ENCODE measurements at places on chromosomes 11 and 22. TPM values are rescaled to one million over a fixed set of nuclear protein-coding genes. Genes with fewer than 3 reads are reported as not detected.

DNA sequence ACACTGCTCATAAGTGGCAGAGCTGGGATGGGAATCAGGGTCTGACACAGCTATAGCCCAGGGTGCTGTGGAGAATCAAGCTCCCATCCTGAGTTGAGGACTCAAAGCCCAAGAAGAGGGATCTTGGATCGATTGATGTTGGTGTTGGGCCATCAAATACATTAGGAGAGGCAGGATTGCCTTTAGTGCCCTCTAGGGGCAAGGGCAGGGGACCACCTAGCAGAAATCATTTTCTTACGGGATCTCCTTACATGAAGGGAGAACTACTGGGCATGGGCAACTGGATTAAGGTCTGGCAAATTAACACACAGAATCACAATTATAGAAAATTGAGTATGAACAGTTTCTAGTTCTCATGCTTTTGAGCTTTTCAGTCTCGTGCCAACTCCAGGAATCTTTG, 24.9 kb upstream of the EMSY start:
- DNase-seq = no peak

DNA sequence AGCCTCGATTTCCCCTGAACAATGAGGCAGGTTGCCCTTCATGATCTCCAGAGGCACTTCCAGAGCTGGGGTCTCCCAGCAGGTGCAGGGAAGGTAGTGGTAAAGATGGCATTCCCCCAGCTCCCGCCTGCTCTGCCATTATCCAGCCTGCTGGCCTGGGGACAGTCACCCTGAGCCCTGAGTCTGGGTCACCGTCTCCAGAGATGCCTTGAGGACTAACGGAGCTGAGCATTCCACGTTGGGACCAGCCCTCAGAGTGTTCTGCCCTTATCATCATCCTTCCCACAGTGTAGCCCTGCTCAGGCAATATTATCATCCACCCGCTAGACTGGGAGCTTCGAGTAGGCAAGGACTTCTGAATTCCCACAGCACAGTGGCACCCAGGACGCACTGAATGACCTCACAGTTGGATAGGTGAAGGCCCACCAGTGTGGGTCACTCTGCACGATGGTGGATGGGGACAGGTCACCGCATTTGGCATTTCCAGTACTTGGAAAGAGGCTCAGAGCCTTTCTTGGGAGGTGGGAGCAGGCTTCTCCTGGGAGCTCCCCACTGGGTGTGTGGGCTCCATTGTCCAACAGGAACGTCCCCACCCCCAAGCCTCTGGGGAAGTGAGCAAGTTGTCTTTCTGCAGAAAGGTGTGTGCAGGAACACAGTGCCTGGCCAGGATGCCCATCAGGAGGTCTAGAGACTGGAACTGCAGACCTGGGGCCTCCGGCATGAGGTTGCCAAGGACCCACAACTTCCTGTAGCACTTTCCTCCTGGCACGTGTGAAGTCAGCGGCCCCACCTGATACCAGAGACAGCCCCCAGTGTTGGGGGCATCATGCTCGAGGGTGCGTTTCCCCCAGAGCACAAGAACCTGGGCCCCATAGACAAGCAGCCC, 51.4 kb upstream of the WNT7B start:
- DNase-seq = no peak

- no peak for DNase-seq
Observed at GRCh38 chr22:36387709-36387958, 133 bp downstream of the MYH9 start.

DNA sequence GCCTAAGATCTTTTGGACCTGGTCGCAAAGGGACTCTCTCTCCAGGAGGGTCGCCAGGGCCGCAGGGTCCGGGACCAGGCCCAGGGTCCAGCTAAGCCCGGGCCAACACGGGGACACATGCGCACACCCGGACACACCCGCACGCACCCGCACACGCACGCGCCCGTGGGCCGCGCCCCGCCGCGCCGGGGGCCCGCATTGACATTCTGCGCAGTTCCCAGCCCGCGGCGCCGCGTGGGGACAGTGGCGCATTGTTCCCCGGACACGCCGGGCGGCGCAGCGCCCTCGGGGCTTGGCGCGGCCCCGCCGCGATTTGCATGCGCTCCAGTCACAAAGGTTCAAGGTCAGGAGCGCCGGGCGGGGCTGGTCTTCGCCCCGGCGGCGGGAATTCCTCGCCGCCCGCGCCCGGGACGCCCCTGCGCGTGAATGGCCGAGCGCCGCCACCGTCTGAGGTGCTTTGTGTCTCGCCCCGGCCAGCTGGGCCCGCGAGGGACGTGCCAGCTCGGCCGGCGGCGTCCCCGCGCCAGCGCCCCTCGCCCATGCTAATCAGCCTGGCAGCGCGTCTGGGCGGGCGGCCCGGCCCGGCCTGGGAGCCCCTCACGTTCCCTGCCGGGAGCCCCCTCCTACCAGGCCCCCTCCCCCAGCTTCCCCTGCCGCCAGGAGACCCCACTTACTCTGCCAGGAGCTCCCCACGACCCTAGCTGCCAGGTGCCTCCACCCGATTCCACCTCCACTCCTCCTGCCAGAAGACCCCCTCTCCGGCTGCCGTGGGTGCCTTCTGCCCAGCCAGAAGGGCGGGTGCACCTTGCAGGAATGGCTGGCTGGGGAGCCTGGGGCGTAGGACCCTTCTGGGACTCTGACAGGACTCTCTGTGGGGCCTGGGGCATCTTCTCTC, 50.5 kb upstream of the WNT7B start:
- no peak for DNase-seq

DNA sequence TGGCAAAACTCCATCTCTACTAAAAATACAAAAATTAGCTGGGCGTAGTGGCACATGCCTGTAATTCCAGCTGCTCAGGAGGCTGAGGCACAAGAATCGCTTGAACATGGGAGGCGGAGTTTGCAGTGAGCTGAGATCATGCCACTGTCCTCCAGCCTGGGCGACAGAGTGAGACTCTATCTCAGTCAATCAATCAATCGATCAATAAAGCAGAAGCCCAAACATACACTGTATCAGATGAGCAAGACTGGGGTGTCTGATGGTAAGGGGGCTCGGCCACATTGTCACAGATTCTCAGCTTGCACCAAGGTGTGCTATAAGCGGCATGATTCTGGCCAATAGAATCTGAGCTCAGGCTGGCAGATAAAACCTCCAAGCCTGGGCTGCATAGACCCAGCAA, 261.1 kb downstream of the BUD13 start:
- no peak for DNase-seq

DNA sequence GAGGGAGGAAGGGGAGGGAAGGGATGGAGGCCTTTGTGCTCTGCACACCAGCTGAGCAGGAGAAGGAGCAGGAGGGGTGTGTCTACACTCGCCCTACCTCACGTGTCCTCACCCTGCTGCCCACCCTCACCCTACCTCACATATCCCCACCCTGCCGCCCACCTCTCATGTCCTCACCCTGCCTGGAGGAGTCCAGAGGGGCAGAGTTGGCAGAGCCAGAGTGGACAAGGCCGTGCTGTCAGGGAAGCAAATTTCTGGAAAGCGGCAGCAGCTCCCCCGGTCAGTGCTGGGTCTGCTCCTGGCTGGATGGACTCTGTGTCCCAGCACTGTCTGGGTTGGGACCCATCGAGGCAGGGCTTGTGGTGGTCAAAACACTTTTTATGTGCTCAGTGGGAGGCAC, 799.6 kb downstream of the BRD1 start:
- DNase-seq = no peak

- no peak for DNase-seq
Observed at GRCh38 chr11:74927496-74927895, 21.4 kb downstream of the XRRA1 start.

DNA sequence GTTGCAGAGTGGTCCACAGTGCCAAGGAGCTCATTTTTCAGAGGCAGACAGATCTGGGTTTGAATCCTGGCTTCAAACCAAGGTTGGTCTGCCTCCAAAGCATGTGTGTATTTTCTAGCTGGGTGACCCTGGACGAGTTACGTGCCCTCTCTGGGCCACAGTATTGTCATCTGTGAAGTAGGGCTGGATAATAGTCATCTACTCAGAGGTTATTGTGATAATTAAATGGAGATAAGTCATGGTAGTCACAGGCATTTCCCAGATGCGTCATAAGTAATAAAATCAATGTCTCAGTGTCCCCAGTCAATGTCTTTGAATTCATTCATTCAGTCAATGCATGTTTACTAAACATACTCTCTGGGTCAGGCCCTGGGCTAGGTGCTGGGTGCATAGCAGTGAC, 8.6 kb downstream of the OMP start:
- DNase-seq = no peak

- peak; percentile 30 for DNase-seq
Observed at GRCh38 chr22:48394787-48395186, 1432.9 kb downstream of the BRD1 start.

DNA sequence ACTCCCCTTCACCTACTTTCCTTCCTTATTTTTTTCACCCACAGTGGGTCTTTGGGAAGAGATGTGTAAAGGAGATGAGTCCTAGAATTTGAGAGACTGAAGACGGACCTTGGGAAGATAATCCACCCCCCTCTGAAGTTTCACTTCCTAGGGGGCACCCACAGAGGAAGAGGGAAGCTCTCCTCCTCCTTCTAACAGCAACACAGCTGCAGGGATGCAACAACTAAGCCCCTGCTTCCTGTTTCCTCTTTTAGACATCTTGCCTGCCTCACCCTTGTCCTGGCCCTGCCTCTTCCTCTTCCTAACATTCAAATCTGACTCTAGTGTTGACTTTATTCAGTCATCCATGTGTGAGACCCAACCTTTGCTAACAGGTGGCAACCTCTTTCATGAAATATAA, 424.6 kb downstream of the BUD13 start:
- no peak for DNase-seq

- peak; percentile 18 for DNase-seq
Observed at GRCh38 chr11:119478711-119479285, 55.8 kb upstream of the THY1 start.

GRCh38 chr11:13761250-13761649, 92.8 kb downstream of the FAR1 start:
- DNase-seq = no peak

- DNase-seq = no peak
Observed at GRCh38 chr11:100731471-100731870, 44.4 kb downstream of the ARHGAP42 start.

GRCh38 chr22:24723111-24723510, 51.4 kb downstream of the PIWIL3 start:
- DNase-seq = no peak

DNA sequence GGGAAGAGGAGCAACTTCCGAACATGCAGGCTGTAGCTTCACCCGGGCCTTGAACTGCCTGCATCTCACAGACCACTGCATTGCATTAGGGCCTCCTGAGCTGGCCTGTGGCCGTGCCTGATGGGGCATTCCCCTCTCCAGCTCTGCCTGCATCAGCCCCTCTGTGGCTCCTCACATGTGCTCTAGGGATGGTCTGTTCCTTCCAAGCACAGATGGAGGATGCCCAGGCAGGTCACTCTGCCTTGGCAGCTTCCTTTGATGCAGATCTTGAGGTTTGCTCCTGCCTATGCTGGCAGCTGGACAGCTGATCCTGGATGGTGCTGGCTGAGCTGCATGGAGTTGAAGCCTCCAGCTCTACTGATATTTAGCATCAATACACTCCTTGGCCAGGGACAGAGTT, 28.5 kb downstream of the AMPD3 start:
- DNase-seq = no peak

GRCh38 chr22:46589871-46590271, 30.3 kb upstream of the GRAMD4 start:
- no peak for DNase-seq

GRCh38 chr11:20522536-20522935, 76.9 kb upstream of the SLC6A5 start:
- no peak for DNase-seq

DNA sequence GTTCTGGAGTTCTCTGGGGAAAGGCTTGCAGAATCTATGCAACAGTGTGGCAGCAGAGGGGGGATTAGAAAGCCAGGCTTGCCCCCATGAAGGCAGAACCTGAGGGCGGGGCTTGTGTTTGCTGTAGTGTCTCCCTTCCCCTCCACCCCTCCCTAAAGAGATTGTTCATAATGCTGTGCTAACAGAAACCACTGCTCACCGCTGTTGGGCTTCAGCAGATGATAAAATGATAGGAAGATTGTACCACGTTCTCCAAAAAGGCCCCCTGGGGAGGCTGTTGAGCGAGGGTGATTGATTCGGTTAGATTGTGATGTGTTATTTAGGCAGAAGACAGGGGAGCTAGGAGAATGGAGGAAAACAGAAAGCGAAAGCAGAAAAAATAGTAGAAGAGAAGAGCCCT, 215.2 kb upstream of the NCAM1 start:
- DNase-seq = no peak

DNA sequence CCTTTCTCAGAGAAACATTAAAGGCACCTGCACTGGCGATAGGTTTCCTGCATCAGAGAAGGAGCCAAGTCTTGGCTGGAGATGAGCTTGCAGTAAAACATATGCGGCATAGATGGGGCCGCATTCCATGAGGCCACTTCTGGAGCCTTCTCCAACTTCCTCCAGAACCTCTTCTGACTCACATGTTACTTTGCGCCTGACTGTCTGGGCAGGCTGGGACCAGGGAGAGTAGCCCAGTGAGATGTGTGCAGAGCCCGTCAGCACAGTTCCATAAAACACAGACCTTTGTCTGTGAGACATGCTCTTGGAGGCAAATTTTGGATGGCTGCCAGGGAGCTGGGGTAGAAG, 55.4 kb upstream of the BID start:
- DNase-seq = no peak

The HMGXB4 gene
- total RNA-seq = 9.6 TPM

The CFAP68 gene
- 40.9 TPM for total RNA-seq

The OR8D4 gene
- not detected for total RNA-seq
